ENCODE measurements at places on chromosomes 2 and 18. TPM values are rescaled to one million over a fixed set of nuclear protein-coding genes. Genes with fewer than 3 reads are reported as not detected.

DNA sequence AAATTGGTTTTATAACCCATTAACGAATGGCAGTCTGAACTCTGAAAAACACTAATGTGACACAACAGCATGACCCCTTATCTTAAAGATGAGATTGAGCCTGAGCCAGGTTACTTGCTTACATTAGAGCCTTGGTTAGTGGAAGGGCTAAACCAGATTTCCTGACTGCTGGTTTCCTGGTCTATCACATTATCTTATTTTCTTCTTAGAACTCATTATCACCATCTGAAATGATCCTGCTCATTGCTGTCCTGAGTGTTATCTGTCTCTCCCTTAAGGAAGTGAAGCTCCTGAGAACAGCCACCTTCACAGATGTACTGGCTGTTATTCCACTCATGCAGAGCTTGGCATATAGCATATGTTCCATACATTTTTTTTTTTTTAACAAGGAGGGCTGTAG, 9.0 kb upstream of the NRP2 start:
- H3K4me1 ChIP-seq = no peaks in the 10 kb centered on the region
- no peak for DNase-seq
- H3K4me3 ChIP-seq = no peak overlapping the region
- no peak overlapping the region for H3K27ac ChIP-seq
- H3K36me3 ChIP-seq = no peaks in the 10 kb centered on the region

GRCh38 chr18:31245820-31246219, 72.1 kb upstream of the DSG1 start:
- no peak overlapping the region for H3K27ac ChIP-seq
- no peak overlapping the region for H3K4me3 ChIP-seq
- DNase-seq = no peak
- no peaks in the 10 kb centered on the region for H3K27me3 ChIP-seq

GRCh38 chr2:234406085-234406484, 90.8 kb downstream of the ARL4C start:
- DNase-seq = no peak
- peaks cover 53% of the 10 kb centered on the region for H3K4me1 ChIP-seq
- H3K27me3 ChIP-seq = no peaks in the 10 kb centered on the region
- H3K4me3 ChIP-seq = no peak overlapping the region
- no peak overlapping the region for H3K27ac ChIP-seq

- no peaks in the 10 kb centered on the region for H3K36me3 ChIP-seq
- peaks cover 27% of the 10 kb centered on the region for H3K27me3 ChIP-seq
- no peak for DNase-seq
- H3K27ac ChIP-seq = no peak overlapping the region
Measured at GRCh38 chr2:226578879-226579278, 220.7 kb downstream of the IRS1 start.

- no peak overlapping the region for H3K27ac ChIP-seq
- no peak overlapping the region for H3K4me3 ChIP-seq
- H3K27me3 ChIP-seq = no peaks in the 10 kb centered on the region
Measured at GRCh38 chr2:162888652-162889051, 50.1 kb upstream of the KCNH7 start.

GRCh38 chr2:221485503-221485870, 86.6 kb downstream of the EPHA4 start:
- no peaks in the 10 kb centered on the region for H3K36me3 ChIP-seq
- no peaks in the 10 kb centered on the region for H3K4me1 ChIP-seq
- DNase-seq = no peak
- no peak overlapping the region for H3K4me3 ChIP-seq
- H3K27me3 ChIP-seq = no peaks in the 10 kb centered on the region

GRCh38 chr2:102236132-102236531, 49.3 kb downstream of the IL1RL2 start:
- peaks cover 50% of the 10 kb centered on the region for H3K4me1 ChIP-seq
- H3K36me3 ChIP-seq = peaks cover 3% of the 10 kb centered on the region
- no peaks in the 10 kb centered on the region for H3K27me3 ChIP-seq
- no peak for DNase-seq

- H3K4me1 ChIP-seq = no peaks in the 10 kb centered on the region
- H3K4me3 ChIP-seq = no peak overlapping the region
- no peak for DNase-seq
- H3K27ac ChIP-seq = no peak overlapping the region
Measured at GRCh38 chr18:65821911-65822310, 71.1 kb downstream of the CDH7 start.

DNA sequence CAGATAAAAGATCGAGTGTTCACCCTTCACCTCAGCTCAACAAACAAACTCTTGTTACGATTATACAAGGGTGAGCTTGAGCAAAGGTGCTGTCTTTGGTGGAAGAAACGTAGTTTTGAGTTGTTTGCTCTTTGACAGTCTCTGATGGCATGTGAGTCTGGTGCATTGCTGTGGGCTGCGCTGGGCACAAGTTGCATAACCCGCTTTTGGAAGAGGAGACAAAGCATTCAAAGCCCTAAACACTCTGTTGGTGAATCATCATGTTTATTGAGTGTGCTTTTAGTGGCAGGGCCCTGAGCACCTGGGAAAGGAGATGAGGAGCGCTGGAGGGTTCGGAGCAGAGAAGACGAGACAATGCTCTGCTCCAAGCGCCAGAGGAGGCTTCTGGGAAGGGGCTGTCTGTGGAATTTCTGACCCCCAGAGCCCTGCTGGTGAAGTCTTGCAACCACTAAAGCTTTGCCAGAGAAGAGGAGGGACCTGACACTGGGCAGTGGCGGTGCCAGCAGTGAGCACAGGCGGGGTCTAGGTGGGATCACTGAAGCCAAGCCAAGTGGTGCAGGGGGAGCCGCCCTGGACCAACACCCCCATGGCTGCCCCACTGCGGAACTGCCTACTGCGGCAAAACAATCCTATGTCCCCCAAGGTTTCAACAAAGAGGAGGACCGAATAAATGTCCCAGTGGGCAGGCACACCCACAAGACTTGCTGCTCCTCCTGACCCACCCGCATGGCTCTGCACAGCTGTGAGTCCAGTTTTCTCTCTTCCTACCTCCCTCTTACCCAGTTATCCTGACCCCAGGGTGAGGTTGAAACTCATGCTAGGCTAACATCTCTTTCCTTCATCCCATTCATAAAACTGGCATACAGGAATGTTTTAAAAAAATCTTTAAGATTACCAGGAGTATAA, 64.0 kb downstream of the TNFRSF11A start:
- DNase-seq = no peak
- no peaks in the 10 kb centered on the region for H3K4me1 ChIP-seq
- H3K36me3 ChIP-seq = no peaks in the 10 kb centered on the region

DNA sequence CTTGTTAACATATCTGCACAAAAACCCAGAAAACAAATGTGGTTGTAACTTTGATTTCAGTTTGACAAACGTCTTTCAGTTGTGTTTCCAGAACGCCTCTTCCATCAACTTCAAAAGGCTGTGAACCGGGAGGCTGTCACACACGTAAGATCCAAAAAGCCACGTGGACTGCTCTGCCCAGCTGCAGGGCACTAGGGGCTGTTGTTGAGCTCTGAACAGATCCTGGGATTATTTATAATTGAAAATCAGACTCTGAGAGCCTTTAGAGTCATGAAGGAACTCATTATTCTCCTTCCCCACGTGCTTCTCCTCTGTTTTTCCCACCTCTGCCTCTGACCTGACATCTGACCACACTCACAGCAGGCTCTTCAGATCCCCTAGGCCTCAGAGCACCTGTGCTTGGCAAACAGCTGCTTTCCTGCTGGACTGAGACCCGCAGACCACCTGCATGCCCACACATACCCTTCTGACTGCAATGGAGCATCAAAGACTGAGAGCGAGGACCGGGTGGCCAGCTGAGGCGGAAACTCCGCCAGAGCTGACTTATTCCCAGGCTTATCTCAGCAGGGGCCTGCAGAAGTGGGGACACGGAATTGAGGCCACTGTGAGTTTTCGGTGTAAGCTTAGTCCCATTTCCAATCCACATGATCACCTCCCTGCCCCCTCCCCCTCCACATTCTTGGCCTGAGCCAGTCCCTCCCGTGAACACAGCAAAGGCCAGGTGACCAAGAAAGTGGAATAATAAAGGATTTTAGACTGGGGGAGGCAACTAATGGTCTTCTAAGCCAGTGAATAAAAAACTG, 114.8 kb downstream of the ATL2 start:
- peaks cover 23% of the 10 kb centered on the region for H3K4me1 ChIP-seq
- peak; percentile 19 for DNase-seq
- H3K36me3 ChIP-seq = no peaks in the 10 kb centered on the region
- peaks cover 17% of the 10 kb centered on the region for H3K27me3 ChIP-seq

FMNL2 gene
- total RNA-seq = 1.1 TPM

TMEM200C gene
- not detected for total RNA-seq
